H9 (cell line): ENCODE measurements at places on chromosomes 12 and 14. TPM values are rescaled to one million over a fixed set of nuclear protein-coding genes. Genes with fewer than 3 reads are reported as not detected.

- no peak for DNase-seq
Measured at GRCh38 chr14:84760489-84761126, 769.3 kb upstream of the FLRT2 start.

DNA sequence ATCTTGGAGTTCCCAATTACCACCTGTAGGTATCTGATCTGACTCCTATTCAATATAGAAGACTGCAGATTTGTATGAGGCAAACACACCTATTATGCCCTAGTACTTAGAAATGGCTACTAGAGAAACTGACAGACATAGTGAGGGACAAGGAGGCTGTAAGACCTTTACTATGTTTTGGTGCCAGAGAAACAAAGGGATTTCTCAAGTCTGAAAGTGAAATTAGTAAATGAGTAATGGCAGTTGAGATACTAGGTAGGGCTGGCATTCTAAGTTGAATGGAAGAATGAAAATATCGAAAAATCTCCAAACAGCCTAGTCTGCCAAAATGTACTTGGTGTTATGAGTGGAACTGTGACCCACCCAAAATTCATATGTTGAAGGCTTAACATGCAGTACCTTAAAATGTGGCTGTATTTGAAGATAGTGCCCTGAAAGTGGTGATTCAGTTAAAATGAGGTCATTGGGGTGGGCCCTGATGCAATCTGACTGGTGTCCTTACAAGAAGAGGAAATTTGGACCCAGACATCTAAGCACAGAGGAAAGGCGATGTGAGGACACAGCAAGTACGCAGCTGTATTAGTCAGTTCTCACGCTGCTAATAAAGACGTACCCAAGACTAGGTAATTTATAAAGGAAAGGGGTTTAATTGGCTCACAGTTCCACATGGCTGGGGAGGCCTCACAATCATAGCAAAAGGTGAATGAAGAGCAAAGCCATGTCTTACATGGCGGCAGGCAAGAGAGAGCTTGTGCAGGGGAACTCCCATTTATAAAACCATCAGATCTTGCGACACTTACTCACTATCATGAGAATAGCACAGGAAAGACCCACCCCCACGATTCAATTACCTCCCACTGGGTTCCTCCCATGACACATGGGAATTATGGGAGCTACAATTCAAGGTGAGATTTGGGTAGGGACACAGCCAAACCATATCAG is 127.0 kb downstream of the APAF1 start:
- DNase-seq, result no peak

- no peak for DNase-seq
Measured at GRCh38 chr12:57816855-57817151, 1.7 kb downstream of the AVIL start.

DNA sequence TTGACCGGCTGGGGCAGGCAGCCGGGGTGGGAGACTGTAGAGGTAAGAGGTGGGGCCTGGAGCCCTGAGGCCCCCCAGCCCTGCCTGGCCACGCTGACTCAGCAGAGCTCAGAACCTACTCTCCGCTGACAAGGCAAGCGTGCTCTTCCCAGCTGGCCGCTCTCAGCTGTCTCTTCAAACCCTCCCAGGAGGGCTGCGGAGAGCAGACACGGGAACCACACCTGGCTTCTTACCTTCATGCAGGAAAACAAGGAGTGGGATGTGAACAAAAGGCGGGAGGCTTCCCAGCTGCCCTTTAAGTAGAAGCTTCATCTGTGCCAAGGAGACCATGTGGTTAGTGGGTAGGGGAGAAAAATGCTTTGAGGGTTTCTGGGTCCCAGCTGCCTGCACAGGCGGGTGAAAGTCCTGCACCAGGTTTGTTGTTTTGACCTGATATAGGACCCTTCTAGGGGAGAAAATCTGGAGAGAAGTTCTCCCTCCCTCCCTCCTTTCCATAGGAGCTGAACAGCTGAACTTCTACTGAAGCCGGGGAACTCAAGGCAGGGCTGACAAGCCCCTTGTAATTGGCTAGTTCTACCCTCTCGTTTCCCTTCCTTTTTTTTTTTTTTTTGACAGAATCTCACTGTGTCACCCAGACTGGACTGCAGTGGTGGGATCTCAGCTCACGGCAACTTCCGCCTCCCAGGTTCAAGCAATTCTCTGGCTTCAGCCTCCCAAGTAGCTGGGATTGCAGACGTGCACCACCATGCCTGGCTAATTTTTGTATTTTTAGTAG is 12.8 kb upstream of the TESC start:
- DNase-seq, result peak; percentile 63

GRCh38 chr12:3177778-3178425 is 100.7 kb downstream of the TSPAN9 start:
- DNase-seq, result no peak

GRCh38 chr14:39265033-39265432 is 31.3 kb downstream of the MIA2 start:
- no peak for DNase-seq

- peak; percentile 72 for DNase-seq
Measured at GRCh38 chr14:29028973-29029582, 262.5 kb downstream of the FOXG1 start.

Gene KERA
- not detected in 2 replicates for total RNA-seq

Gene RAD51B
- 16.7 and 17.0 TPM in 2 replicates for total RNA-seq

Gene TSHR
- not detected in 2 replicates for total RNA-seq

Gene CPSF6
- 183 TPM in 2 replicates for total RNA-seq

Gene CAPZA3
- not detected in 2 replicates for total RNA-seq

Gene TCTN1
- total RNA-seq, result 10.9 and 11.1 TPM in 2 replicates
